ENCODE measurements at places on chromosomes 4 and X.

- no peak for DNase-seq
Measured at GRCh38 chr4:87339440-87339839, 16.8 kb upstream of the HSD17B13 start.

- DNase-seq = no peak
Measured at GRCh38 chr4:109803924-109804571, 2.2 kb upstream of the CFI start.

DNA sequence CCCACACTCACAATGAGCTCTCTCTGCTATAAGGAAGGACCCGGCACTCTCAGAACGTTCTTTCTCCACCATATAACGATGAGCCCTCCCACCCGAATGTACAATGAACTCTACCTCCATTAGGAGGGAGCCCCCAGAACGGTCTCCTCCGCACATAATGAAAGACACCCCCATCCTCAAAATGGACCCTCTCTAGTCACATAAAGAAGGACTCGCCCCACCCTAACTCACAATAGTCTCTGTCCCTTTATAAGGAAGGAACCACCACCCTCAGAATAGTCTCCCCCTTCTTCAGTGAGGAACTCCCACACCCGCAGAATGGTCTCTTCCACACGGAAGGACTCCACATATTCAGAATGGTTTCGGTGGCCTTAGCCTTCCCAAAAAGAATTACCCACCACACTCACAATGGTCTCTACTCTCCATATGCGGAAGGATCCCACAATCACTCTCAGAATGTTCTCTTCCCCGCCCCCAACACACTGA is 477 bp downstream of the SLC35A2 start:
- DNase-seq = no peak

DNA sequence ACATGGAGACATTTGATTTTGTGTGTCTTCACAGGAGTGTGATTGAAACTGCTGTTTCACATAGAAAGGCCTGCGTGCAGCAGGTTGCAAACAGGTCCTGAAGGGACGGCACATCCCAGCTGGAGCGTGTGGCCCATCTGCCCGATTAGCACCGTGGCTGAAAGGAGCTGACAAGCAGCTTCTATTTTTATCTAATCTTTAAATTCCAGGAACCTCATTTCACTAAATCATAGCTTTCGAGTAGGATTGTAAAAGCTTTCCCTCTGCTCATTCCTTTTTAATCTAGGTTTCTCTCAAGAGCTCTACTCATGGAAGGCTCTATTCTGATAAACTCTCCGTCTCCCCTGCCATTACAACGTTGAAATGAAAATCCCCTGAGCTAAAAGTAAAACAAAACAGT is 106.8 kb downstream of the FSTL5 start:
- DNase-seq = no peak

DNA sequence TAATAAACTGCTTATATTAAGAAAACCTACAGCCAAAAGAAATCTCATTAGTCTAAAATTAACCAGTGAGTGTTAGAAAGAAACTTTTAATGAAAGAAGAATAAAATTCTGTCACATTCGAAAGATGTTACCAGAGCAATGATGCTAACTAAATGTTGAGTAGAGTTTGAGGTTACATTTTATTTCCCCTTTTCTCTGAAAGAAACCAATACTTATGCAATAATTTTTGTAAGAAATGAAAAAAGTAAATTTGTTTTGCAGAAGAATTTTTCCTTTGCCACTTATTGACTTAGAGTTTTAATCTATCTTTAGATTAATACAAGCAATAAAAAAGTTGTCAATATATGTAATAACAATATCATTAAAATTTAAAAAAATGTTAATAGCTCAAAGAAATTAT is 574.0 kb upstream of the GALNTL6 start:
- DNase-seq = no peak

GRCh38 chr4:78058591-78059523 is 1.7 kb downstream of the FRAS1 start:
- no peak for DNase-seq

- no peak for DNase-seq
Measured at GRCh38 chrX:123976706-123977316, 15.3 kb downstream of the STAG2 start.

DNA sequence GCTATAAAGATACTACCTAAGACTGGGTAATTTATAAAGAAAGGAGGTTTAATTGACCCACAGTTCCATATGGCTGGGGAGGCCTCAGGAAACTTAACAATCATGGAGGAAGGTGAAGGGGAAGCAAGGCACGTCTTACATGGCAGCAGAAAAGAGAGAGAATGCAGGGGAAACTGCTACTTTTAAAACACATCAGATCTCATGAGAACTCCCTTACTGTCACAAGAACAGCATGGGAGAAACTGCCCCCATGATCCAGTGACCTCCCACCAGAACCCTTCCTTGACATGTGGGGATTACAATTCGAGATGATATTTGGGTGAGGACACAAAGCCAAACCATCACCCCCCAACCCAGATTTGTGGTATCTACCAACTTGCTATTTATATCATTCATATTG is 13.9 kb downstream of the TEX13C start:
- no peak for DNase-seq
